ENCODE measurements at places on chromosomes 4 and X.

DNA sequence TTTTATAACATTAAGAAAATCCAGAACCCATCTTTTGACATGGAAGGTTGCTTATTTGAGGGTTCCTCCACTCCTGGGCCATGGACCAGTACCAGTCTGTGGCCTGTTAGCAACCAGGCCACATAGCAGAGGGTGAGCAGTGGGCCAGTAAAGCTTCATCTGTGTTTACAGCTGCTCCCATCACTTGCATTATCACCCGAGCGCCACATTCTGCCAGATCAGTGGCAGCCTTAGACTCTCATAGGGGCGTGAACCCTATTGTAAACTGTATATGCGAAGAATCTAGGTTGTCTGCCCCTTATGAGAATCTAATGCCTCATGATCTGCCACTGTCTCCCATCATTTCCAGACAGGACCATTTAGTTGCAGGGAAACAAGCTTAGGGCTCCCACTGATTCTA is 58.6 kb downstream of the NDST4 start:
- H3K36me3 ChIP-seq, result no peaks in the 10 kb centered on the region
- no peaks in the 10 kb centered on the region for H3K4me1 ChIP-seq
- DNase-seq, result no peak
- H3K27ac ChIP-seq, result no peak overlapping the region

- no peaks in the 10 kb centered on the region for H3K36me3 ChIP-seq
- H3K27me3 ChIP-seq, result no peaks in the 10 kb centered on the region
- no peak overlapping the region for H3K4me3 ChIP-seq
- H3K4me1 ChIP-seq, result no peaks in the 10 kb centered on the region
Measured at GRCh38 chr4:154916068-154916467, 135.0 kb downstream of the RBM46 start.

- DNase-seq, result no peak
- no peak overlapping the region for H3K27ac ChIP-seq
- no peaks in the 10 kb centered on the region for H3K27me3 ChIP-seq
- no peaks in the 10 kb centered on the region for H3K36me3 ChIP-seq
- peaks cover 10% of the 10 kb centered on the region for H3K4me1 ChIP-seq
Measured at GRCh38 chr4:40190019-40190418, 6.8 kb upstream of the RHOH start.

GRCh38 chr4:127685292-127685691 is 44.9 kb upstream of the SLC25A31 start:
- H3K36me3 ChIP-seq, result no peaks in the 10 kb centered on the region
- no peak for DNase-seq
- no peak overlapping the region for H3K4me3 ChIP-seq
- no peak overlapping the region for H3K27ac ChIP-seq
- H3K4me1 ChIP-seq, result peaks cover 17% of the 10 kb centered on the region

GRCh38 chr4:173543266-173543665 is 13.2 kb upstream of the HAND2 start:
- H3K27me3 ChIP-seq, result peaks cover 94% of the 10 kb centered on the region
- H3K4me3 ChIP-seq, result no peak overlapping the region
- H3K4me1 ChIP-seq, result no peaks in the 10 kb centered on the region
- H3K36me3 ChIP-seq, result no peaks in the 10 kb centered on the region
